ENCODE measurements at places on chromosomes 2 and 18.

DNA sequence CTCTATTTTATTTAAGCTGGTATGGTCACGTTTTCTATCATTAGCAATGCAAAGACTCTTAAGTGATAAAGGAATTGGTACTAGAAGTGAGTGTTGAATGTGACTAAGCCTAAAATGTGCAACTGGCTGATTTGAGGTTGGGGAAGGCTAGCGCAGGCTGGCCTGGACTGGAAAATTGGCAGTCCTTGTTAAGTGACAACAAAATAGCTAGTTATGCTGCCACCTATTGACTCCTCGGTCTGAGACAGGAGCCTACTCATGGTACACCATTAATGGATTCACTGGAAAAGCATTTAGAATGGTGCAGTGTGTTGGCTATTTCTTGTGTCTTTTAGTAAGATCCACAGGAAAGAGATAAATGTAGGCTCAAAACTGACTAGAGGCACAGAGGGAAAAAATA, 5.7 kb upstream of the WIPF1 start:
- peak; percentile 81 for DNase-seq

- peak; percentile 22 for DNase-seq
Observed at GRCh38 chr18:79445696-79446561, 50.2 kb downstream of the NFATC1 start.

- DNase-seq = no peak
Observed at GRCh38 chr18:48940854-48941611, 9.7 kb downstream of the SMAD7 start.

GRCh38 chr2:25688236-25688635, 14.9 kb upstream of the DTNB start:
- DNase-seq = no peak

GRCh38 chr2:15412779-15413178, 148.4 kb downstream of the NBAS start:
- no peak for DNase-seq

DNA sequence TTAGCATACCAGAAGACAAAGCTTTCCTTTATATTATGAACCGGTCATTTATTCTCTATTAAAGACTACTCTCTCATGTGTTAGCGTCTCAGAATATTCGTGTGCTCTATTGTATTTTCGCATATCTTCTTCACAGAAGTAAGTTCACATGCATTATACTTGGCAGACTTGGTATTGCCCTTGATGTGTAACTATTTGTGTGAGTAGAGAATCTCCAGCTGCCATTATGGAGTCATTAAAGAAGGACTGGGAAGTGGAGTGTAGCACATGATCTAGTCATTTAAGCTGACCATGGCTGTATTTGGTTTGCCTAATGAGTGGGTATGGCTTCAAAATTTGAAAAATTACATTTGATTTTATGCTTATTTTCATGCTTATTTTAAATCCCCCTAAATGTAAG, 92.9 kb downstream of the TTC27 start:
- no peak for DNase-seq

DNA sequence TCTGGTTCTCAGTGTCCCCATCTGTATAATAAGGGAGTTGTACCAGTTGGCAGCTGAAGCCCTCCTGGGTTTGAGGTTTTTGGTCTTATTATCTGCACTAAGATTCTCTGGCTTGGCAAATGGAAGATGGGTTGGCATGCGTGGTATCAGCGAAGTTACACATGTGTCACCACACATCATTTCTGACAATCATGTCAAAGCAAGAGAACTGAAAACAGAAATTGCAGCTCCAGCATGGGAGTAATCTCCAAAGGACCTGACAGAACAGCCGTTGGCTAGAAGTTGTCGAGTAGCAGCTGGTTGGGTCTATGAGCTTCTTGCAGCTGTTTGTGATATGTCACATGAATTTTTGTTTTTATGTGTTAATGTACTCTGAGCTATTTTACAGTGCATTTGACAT, 317.4 kb downstream of the SLC4A3 start:
- no peak for DNase-seq

DNA sequence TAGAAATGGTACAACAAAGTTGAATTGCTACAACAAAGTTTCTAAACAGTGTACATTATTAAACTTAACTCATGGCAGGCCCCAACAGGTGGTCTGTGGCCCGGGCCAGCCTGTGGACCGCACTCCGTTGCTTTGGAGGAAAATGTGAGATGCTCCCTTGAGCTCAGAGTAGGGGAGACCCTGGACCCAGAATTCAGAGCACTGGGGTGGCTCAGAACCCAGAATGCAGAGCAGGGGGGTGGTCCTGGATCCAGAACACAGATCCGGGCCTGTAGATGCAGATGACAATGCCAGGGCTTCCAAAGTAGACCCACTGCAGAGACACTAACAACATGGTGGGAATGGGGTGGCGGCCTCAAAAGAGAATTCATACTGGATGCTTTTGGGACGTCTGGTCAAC, 311.0 kb downstream of the NDUFA10 start:
- DNase-seq = no peak

DNA sequence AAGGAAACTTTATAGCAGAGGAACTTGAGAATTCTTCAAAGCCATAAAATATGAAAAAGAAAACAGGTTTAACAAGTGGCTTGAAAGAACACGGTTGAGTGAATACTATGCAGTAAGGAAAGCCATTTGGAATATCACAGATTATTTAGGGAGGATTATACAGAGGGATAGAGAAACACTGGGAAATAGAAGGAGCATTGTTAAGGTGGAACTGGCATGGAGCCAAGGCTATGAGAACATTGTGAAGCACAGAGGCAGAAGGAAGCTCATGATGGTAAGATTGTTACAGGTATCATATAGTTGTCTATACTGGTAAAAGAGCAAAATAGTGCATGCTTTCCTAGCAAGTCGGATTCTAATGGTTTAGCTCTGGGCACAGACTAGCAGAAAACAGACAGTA, 87.1 kb downstream of the SS18 start:
- no peak for DNase-seq

DNA sequence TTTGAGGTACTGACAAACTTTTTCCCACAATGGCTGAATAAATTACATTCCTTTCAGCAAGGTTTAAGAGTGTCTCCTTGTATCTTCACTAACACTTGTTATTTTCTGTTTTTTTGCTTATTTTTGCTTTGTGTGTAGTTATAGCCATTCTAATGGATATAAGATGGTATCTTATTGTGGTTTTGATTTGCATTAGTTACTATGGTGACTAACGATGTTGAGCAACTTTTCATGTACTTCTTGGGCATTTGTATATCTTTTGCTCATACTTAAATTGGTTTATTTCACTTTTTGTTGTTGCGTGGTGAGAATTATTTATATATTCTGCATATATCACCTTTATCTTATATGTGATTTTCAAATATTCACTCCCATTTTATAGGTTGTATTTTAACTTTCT, 79.9 kb upstream of the FSIP2 start:
- DNase-seq = no peak

GRCh38 chr2:187003038-187003554, 154.1 kb upstream of the ZSWIM2 start:
- no peak for DNase-seq

DNA sequence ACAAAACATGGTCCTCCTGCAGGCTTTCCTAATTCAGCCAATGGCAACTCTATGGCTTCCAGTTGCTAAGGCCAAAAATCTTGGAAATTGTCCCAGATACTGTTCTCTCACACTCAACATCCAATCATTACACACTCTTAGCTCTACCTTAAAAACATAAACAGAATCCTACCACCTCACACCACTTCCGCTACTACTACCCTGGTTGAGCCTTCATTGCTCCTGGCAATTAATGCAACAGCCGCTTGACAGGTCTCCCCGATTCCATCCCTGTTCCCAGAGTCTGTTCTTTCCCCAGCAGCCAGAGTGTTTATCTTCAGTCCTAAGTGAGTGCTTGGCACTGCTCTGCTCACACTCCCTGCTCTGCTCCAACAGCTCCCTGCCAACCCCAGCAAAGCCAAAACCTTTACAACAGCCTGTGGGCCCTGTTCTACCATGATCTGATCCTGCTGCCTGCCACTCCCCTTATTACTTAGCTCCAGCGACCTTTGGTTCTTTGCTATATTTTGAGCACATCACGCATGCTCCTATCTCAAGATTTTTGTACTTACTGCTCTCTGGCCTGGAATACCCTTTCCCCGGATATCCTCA, 67.5 kb upstream of the AMMECR1L start:
- no peak for DNase-seq

DNA sequence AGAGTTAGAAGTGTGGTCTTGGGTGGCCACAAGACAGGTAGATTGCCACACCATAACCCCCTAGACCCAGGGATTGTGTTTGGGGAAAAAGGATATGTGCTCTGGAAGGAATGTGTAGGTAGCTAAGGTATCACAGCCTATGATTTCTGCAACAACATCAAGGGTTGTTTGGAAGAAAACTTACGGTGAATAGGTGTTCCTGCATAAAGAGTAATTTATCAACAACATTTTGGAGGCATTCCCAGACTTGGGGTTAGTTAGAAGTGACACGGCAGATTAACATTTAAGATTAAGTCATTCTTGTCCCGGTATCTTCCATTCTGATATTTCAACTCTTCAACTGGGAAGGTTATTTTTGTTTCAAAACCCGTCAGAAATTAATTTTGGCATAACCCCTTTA, 65.5 kb downstream of the SPP2 start:
- DNase-seq = no peak

DNA sequence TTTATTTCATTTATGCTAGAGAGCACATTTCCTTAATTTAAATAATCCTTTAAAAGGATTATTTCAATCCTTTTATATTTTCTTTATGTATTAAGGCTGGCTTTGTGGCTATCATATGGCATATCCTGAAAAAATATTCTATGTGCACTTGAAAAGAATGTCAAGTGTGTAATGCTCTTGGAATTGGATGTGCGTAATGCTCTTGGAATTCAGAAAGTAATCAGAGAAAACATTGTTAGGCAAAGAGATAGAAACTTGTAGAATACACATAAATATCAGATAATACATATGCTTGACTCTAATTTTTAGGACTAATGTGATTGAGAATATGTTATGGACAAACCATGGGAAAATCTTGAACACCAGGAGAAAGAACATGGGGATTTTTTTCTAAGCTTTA, 197.5 kb upstream of the COL3A1 start:
- peak; percentile 65 for DNase-seq

DNA sequence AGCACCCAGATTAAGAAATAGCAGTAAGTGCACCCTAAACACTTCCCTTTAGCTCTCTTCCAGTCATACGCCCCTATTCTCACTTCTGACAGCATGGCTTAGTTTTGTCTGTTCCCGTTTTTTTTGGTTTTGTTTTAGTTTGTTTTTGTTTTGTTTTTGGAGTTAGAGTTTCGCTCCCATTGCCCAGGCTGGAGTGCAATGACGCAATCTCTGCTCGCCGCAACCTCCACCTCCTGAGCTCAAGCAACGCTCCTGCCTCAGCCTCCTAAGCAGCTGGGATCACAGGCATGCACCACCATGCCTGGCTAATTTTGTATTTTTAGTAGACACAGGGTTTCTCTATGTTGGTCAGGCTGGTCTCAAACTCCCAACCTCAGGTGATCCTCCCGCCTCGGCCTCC, 2067.7 kb downstream of the SUCLG1 start:
- DNase-seq = no peak

DNA sequence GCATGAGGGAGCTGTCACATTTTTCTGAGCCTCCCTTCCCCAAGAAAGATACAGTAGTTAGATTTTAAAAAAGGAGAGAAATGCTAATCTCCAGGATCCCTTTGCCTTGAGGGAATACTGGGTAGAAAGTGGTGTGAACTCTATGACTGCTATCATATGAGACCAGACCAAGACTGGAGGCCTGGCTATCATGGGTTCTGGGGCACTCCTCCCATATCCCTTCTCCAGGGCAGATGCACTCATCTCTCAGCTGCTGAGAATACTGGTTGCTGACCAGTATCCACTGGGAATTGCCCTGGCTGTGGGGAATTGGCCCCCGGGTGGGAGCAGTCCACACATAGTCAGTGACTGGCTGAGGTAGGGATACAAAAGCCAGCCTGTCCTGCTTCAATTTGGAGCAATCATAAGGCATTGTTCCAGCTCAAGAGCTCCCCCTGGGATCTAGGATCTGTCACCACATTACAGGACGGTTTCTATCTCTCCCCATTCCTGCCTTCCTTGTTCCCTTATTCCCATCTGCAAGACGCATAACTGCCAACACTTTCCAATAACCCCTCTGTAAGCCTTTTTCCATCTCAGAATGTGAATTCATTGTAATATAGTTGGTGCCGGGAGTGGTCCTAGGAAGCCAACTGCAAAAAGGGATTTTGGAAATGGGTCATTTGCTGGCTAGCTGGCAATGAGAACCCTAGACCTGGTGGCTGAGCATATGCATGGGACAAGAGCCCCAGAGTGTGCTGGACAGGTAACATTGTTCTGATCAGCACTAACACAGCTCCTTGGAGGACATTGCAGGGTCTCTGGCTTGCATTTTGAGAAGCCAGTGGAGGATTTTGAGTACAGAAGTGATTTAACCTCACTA, 35.4 kb upstream of the REEP1 start:
- DNase-seq = peak; percentile 45

DNA sequence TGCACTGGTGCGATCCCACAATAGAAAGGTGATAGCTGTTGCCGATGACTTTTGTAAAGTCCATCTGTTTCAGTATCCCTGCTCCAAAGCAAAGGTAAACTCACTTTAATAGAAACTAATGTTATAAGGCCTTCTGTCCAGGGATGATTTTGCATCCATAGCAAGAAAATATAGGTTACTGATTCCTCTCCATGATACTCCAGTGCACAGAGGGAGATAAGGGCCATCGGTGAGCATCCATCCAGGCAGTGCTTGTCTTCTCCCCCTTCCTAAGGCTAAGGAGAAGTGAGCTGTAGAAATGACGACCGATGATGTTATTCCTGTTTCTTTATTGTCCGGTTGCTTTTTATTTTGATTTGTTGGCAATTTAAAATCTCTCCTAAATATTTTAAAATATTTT, 32.1 kb downstream of the COX7A2L start:
- DNase-seq = no peak

DNA sequence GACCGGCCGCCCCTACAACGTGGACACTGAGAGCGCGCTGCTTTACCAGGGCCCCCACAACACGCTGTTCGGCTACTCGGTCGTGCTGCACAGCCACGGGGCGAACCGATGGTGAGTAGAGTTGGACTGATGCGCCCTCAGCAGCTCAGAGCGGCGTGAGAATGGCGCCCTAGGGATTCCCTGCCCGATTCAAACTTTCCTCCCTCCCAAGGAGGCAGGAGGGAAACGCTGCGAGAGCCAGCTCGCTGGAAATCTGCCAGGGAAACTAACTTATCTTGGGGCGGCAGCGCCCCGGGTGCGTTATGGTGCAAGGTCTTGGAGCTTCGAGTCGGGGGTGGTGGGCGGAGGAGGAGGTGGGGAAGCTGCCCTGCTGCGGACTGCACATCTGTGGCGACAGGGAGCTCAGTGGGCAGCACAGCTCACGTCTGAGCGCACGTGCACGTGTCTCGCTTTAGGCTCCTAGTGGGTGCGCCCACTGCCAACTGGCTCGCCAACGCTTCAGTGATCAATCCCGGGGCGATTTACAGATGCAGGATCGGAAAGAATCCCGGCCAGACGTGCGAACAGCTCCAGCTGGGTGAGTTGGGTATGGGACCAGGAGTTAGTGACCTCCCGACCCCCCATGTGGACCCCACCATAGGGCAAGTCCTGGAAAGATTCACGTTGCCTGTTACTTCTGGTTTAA, 697 bp downstream of the ITGA4 start:
- DNase-seq = peak; percentile 41
